HEK293T (cell line): ENCODE measurements at places on chromosomes 12 and 14.

- no peak for DNase-seq
These were observed 121.9 kb downstream of the PDE3A start for GRCh38 chr12:20490213-20490612.

- DNase-seq: no peak
These were observed 93.1 kb downstream of the DDHD1 start for GRCh38 chr14:53060046-53060445.

DNA sequence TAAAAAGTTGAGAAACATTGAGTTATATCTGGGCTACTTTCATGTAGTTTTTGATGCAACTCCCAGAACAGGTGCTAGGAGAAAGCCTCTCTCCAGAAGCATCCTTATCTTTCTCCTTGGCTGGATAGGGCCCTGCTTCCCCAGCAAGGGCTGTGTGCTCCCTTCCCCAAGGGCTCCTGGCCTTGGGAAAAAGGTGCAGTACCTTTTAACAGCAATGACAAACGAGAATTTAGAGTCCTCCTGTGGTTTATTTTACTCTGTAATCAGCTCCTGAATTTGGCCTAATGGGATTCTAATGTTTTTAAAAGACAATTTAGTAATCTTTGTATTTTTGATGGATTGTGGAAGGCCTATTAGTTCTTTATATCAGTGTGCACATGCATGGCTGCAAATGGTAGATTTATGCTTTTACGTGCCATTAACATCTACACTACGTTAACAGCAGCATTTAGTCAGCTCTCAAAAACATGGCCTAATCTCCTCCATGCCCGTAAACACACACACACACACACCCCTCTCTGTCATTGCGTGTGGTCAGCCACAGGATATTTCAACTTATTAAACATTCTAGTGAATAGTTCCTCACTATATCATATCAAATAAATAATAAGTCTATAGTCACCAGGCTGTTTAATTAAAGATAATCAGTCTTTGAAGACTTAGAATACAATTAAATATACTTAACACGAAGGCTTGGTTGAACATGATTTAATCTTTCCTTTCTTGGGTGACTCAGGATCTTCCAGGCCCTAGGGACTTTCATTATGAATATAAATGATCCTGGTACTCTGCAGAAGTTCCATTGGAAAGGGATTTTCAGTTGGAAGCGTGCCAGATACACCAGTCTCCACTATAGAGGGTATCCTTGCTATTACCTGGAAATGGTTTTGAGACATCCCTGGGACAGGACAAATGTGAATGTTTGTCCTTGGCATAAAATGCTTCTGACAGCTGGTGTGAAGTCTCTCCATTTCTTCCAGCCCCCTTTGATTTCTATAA is 181.4 kb upstream of the PWP1 start:
- DNase-seq: no peak

- DNase-seq: no peak
These were observed 3.4 kb downstream of the GALNT16 start for GRCh38 chr14:69263364-69263763.

DNA sequence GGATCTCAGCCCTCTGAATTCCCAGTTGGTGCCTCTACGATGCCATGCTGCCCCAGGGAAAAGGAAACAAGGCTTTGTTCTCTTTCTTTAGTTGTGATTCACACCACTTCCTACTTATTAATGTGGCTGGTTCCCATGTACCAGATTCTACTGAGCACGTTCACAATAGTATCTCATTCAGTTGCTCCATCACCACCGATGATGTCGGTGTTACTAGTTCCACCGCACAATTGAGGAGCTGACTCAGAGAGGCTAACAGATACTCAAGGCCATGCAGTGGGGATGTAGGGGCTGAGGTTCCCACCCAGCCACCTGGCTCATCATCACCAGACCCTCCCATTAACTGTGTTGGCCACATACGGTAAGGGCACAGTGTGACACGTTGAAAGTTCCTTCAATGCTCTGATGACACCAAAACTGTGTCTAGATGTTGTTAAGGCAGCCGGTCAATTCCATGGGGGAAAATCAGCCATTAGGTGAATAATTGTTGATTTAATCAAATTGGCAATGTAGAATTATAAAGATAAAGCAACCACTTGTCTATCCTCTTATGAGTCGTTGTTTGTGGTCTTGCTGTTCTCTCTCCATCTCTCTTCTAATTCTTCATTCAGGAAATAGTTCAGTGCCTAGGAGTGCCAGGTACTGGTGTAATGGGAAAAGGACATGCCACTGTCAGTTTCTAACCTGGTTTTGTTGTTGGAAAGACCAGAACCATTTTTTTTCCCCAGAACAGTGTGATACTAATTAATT is 244.2 kb upstream of the CRY1 start:
- DNase-seq: no peak

DNA sequence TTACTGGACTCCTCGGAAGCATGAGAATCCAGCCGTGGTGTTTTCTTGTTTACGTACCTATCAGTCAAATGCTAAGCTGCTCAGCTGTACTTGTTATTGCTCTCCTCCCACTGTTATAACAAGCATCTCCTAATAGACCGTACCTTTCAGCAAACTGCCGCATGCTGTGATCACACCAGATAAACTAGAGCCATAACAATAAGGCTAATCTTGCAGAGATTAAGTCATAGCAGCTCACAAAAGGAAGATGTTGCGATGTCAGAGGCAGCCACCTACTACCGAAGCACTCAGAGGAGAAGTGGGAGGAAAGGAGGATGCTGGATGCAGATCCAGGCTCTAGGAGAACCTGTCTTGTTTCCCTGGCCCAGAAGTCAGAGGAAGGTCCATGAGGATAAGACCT is 196.0 kb downstream of the GALC start:
- no peak for DNase-seq
